Uterus (tissue), 4 donors: ENCODE measurements at places on chromosomes 3 and 15. TPM values are rescaled to one million over a fixed set of nuclear protein-coding genes. Genes with fewer than 3 reads are reported as not detected.

Gene CRABP1
- total RNA-seq, result 3.4 TPM

DNA sequence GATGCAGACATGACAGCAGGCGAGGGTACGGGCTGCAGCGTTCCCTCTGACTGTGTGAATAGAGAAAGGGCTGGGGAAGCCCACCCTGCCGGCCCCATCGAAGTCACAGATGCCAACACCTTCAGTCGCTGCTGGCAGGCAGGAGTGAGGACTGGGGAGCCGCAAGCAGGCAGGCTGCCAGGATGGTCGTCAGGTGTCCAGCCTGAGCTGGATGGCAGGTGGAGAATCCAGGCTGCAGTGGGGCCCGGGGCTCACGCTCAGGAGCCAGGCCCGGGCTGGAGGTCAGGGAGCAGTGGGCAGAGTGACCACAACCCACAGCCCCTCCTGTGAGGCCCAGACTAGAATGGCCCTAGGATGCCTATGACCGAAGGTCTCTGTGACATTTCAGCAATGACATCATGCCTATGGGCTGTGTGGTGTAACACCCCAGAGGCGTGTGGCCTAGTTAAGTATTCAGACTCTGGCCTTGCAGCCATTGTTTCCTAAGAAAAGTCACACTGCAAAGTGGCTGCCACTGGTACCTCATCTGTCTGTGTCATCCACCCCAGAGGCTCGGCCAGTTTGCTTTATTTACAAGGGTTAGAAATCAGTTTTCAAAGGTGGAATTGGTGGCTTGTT lies 15.7 kb downstream of the PRR23E start:
- no peak for DNase-seq

Gene RHOV
- not detected for total RNA-seq

GRCh38 chr3:64748244-64748904 lies 60.6 kb upstream of the ADAMTS9 start:
- no peak for DNase-seq

- no peak for DNase-seq
Measured at GRCh38 chr3:40715551-40715950, 190.8 kb downstream of the ZNF621 start.

Gene GOLGA8S
- total RNA-seq, result 0.35 TPM

GRCh38 chr3:71117572-71118247 lies 465.8 kb downstream of the FOXP1 start:
- no peak for DNase-seq

Gene BOC
- 169 TPM for total RNA-seq

DNA sequence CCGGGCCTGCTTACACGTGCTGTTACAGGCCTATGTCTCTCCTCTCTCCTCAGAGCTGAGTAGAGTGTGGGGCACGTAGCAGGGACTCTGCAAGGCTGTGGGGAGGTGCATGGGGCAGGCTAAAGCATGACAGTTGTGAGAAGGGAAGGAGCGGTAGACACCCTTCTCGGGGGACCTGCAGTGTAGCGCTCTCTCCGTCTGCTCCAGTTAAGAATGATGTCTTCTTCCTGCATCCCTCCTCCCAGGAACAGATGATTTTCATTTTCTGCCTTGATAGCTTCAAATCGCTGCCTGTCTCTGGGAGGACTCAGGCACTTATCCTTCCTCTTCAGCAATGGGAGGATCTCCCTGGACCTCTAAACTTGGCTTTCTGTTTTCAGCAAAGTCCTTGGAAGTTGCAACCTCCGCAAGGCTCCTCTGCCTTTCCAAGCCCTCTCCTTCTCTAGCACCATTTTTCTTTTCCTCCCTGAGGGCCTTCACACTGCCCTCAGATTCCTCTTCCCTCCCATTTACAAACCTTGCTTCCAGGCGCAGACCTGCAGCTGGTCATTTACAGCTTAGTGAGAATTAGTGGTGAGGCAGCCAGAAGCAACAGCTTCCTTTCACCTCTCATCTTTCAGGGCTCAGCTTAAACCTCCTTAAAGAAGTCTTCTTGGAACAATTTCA lies 23.4 kb upstream of the TLE3 start:
- no peak for DNase-seq

- DNase-seq, result peak; percentile 61
Measured at GRCh38 chr3:51671734-51672475, 853 bp downstream of the TEX264 start.

Gene ST8SIA2
- not detected for total RNA-seq

- DNase-seq, result no peak
Measured at GRCh38 chr3:24202071-24202470, 257.0 kb downstream of the NR1D2 start.

DNA sequence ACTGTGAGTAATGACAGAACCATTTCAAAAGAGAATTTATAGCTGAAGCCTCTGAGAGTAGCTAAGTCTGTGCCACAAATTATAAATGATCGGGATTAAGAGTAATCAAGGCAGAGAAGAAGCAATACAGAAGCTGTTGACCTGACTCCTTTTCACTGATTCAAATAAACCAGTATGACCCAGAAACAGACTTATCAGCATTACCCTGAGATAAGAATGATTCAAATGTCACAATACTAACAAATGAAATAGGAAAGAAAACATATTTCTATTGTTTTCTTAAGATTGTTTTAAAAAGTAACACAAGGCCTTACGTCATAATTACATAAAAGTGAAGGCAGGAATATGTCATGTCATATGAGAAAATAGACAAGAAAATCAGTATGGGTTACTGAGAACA lies 1534.6 kb downstream of the SI start:
- DNase-seq, result no peak

GRCh38 chr3:136186344-136186743 lies 9.8 kb downstream of the MSL2 start:
- no peak for DNase-seq

DNA sequence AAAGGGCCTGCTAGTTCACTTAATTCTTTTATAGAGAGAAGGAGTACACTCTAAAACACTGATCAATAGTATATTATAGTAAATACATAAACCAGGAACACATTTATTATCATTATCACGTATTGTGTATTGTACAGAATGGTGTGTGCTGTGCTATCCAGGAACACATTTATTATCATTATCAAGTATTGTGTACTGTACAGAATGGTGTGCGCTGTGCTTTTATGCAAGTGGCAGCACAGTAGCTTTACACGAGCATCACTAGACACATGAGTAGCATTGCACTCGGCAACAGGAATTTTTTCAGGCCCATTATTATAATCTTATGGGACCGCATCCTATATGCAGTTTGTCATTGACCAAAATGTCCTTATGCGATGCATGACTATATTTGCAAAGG lies 20.9 kb upstream of the MUC20 start:
- DNase-seq, result no peak

Gene SSUH2
- not detected for total RNA-seq

GRCh38 chr3:25027650-25028049 lies 400.4 kb upstream of the RARB start:
- DNase-seq, result peak; percentile 21

DNA sequence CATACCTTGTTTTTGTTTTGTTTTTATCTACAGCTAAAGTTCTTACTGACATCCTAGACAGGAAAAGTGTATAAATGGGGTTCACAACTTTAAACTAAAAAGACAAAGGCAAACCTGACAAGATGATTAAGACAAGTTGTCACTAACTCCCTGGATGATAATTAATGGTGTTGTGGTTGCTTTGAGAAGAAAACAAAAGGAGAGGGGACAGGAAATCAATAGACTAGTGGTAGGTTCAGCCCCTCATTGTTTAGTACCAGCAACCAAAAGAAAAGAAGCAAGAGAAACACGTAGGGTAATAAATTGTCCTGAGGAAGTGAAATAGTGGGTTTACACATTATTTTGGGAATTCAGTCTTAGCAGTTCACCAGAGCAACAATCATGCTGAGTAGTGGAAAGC lies 78.8 kb downstream of the BFSP2 start:
- DNase-seq, result no peak

DNA sequence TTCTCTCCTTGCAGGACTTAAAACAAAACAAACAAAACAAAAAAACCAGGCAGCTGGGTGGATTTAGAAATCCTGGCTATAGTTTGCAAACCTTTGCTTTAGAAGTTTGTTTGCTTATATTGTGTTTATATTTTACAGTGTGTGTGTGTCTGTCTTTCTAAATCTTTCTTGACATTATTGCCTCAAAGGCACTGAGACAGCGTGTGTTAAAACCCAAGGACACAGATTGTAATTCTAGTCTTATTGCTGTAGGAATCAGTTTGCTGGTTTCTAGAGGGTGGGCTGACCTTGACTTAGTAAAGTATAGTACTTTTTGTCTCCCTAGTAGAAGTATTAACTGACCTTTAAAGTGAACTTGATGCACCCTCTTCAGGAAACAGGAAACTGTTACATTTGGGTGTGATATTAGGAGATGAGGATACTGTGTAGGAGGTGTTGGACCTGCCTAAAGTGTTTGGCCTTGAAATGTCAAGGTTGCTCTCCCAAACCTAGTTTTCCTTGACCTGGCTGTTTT lies 71.0 kb downstream of the TCF12 start:
- no peak for DNase-seq

GRCh38 chr3:141789281-141789680 lies 26.1 kb downstream of the GRK7 start:
- no peak for DNase-seq

- no peak for DNase-seq
Measured at GRCh38 chr15:74799255-74799855, 13.3 kb upstream of the LMAN1L start.

- no peak for DNase-seq
Measured at GRCh38 chr15:98770984-98771383, 122.6 kb downstream of the IGF1R start.

DNA sequence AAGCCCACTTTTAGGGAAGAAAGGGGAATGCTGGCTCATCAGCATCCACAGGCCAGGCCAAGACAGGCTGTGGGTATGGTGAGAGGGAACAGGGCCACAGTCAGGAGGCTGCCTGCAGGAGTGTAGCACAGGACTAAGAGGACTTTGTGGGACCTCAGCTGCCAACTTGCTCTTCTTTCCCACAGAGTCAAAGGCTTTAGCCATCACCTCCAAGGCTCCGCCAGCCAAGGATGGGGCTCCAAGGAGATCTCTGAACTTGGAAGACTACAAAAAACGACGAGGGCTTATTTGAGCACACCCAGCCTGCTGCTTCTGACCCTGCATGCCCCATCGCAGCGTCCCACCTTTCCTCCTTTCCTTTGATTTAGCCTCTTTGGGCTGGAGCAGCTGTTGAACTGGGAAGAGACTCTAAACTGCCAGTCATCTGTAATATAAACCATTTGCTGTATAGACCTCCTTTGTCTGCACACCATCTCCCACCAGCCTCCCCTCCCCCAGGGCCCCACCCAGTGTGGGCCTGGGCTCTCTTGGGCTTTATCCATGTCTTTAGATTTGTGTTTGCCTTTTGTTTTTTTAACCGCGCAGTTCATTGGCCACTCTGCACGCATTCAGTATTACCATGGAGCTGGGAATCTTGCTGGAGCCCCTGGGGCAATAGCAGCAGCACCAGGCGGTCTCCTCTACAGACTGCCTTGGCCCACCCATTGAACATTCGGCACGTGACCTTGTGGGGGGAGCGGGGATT lies 13.1 kb upstream of the ITPKA start:
- DNase-seq, result no peak

GRCh38 chr15:56126409-56126808 lies 117.3 kb downstream of the RFX7 start:
- no peak for DNase-seq

DNA sequence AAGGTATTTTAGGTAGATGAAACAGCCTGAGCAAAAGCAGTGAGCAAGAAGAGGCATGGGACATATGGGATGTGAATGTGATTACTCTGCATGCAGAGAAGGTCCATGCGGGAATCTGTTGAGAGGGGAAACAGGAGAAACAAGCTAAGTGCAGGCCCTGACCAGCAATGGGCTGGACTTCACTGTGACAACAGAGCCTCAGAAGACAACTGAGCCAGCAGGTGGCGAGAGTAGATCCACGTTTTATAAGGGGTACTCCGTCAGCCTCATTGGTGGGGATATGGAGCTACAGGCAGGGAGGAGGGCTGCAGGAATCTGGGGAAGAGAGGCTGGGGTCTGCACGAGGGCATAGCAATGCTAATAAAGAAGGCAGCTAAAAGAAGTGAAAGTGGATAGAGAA lies 405.9 kb upstream of the LMCD1 start:
- no peak for DNase-seq

Gene PP2D1
- total RNA-seq, result not detected

Gene FOXP1
- 152 TPM for total RNA-seq

Gene LNP1
- total RNA-seq, result not detected

- no peak for DNase-seq
Measured at GRCh38 chr3:56980243-56980642, 80.2 kb upstream of the SPATA12 start.

DNA sequence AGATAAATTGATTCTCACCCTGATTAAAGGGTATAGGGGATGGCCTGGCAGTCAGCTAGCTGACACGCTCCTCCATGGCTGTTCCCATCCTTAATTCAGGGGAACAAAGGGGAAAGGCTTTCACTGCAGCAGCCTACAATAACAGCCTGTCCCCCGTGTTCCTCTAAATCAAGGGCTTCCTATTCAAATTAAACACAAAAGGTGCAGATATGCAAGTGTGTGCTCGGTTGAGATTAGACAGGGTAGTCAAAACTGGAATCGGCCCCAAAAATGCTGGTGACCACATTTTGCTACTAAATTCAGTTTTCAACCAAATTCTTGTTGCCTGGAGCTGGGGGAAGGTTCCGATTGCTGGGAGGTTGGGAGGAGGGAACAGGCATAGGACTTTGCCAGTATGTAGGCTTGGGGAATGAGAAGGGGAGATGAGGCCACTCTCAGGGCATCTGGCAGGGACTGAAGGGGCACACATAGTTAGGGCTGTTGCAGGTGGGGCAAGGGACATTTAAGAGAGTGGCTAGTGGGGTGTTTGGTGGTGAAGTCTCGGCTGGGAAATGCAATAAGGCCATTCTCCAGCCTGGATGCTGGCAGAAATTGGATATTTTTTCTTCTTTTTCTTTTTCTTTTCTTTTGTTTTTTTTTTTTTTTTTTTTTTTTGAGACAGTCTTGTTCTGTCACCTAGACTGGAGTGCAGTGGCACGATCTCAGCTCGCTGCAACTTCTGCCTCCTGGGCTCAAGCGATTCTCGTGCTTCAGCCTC lies 32.9 kb upstream of the CTSH start:
- no peak for DNase-seq

- DNase-seq, result no peak
Measured at GRCh38 chr3:39407773-39408492, 1.4 kb downstream of the RPSA start.

DNA sequence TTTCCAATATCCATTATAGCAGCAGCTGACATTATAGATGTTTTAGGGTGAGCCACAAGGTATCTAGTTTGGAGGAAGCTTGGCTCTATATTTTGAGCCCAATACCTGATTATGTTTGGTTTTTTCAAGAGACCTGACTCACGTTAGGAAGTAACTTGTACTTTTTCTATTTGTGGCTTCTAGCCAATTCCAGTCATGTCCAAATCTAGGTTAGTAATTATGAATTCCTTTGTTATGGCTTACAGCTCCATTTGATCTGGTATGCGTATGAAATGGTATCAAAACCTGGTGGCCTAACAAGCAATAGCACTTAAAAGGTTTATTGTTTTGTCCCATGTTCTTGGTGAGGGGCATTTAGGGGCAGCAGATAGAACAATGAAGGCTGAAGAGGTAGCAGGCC lies 115.9 kb downstream of the TOP2B start:
- no peak for DNase-seq

DNA sequence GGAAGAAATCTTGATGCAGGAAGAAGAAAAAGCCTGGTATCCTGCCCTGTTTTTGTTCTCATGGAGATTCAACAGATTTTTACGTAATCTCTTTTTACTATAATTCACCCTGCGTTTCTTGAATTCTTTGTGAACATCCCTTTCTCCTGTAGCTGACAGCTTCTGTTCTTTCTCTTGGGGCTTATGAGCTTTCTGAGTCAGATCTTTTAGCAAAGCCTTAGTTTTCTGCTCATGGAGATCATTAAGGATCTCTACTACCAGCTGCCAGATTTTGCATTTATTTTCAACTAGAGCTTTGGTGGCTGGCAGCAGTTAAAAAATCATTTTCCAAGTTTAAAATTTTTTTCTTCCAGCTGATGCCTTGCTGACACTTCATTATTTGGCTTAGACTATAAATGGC lies 51.6 kb downstream of the MOBP start:
- DNase-seq, result no peak
